Eye (tissue), 1 donor: ENCODE measurements at places on chromosomes 11 and 22.

DNA sequence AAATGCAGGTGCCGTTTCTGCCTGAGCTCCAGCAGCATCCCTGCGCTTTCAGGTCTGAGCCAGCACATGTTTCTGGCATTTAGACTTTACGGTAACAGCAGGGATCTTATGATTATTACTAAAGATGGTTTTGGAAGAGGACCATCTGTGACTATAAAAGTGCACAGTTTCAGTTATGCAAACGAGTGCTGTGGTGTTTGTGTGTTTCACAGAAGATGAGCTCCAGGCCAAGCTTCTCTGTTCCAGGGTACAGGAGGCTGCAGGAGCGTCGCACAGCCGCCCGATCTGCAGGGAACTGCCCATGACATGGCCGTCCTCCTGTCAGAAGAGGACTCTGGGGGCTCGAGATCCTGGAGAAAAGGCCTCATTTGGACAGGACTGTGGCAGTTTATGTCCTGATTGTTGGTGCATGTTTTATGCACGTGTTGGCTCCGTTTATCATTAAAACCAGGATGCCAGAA is 297.3 kb downstream of the TBC1D22A start:
- no peak for DNase-seq

DNA sequence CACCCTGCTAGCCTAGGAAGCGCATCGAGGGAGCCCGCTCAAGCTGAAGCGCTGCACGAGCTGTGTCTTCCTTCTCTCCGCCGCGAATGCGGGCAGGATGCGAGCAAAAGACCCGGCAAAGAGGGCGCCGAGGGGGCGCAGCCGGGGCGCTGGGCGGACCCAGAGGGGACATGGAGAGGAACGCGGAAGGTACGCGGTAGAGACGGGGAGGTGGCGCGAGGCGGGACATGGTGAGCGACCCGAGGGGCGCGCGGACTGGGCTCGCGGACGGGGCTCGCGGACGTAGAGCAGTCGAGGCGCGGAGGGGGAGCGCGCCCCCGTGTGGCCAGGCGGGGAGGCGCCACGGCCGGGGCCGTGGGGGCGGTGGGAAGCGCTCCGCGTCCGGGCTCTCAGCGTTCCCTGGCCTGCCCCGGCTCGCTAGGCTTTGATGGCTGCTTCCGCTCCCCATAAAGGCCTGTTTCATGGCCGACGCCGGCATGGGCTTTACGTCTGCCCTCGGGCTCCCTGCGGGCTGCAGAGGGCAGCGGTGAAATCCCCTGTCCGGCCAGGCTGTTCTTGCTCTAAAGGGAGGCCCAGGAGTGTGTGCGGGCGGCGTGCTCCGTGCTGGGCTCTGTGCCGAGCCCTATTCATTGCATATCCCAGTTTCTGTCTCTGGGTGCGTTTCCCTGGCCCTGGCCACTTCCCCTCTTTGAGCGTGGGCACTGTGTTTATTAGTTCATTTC is 31.2 kb upstream of the TRIM29 start:
- DNase-seq: peak; percentile 93

DNA sequence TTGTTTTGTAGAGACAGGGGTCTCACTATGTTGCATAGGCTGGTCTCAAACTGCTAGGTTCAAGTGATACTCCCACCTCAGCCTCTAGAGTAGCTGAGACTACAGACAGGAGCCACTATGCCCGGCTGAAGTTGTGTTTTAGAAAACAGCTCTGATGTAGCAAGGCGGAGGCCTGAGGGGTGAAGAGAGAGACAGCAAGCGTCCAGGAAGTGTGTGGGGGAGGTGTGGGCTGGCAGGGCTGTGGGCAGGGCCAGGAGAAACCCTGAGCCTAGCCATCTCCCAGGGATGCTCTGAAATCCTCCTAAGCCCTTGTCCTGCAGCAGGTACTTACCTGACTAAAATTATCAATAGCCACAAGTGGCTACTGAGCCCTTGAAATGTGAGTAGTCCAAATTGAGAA is 16.1 kb upstream of the RPS3 start:
- no peak for DNase-seq

- no peak for DNase-seq
Measured at GRCh38 chr11:1782831-1783724, 19.4 kb upstream of the CTSD start.

- no peak for DNase-seq
Measured at GRCh38 chr22:46081831-46082210, 68.5 kb upstream of the PPARA start.

DNA sequence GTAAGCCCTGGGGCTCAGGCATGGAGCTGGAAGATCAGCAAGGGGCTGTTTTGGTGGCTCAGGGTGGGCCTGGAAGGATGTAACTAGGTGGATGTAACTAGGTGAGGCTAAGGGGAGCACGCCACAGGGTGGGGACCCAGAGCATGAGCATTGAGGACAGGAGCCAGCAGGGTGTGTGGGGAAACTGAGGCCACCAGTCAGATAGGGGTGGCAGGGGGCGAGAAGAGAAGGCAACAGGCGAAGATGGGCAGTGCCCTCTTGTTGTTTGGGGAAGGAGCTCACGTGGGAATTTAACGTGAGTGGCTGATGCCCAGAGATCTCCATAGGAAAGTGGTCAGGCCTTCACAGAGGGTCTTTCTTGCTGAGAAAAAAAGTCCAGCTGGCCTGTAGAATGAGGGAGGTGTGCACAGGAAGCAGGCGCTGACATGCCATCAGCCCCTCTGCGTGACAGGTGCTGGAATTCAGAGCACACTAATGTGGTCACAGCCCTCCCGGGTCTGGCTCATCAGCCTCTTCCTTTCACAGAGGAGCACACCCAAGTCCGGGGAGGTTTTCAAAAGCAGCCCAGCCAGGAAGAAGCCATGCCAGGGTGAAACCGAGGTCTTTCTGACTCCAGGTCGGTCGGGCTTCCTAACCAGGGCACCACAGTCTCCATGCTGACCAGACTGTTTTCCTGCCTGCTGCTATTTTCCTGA is 54.6 kb upstream of the PAX6 start:
- DNase-seq: no peak

DNA sequence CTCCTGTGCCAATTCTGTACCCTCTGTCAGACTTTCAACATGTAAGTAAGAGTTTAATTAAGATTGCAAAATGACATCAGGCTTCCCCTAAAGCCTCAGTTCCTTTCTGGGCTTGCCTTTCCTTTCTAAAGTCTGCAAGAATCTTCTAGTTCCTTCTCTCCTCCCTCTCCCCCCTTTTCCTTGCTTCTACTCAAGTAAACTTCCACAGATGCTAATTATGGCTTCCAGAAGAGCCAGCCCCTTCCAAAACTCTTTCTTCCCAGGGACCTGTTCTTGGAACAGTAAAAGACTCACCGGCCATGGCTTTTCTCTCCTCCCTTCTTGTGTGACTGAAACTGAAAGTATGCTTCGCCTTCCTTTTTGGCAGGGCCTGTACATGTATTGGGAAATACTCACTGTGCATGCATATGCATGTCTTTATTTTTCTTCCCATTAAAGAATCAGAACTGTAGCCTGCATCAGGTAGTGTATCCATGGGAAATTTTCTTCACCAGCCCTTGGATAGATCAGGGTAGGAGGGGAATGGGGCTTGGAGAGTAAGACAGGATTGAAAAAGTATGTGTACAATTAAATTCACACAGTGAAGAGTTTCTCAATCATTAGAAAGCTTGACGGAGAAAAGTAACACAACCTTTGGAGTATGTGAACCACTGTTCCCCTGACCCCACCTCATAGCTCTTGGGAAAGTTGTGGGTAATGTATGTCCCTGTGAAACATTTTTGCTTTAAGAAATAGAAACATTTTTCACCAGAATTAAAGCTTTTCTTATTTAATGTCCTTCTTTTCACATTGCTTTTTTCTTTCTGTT is at the start of gene CASP1:
Gene CASP1, minus strand, starts transcription at position 332 of the 808 bp plus-strand sequence. Its CDS starts 31 bp downstream, at position 301.
- DNase-seq: no peak

GRCh38 chr11:35100013-35100383 is 39.0 kb upstream of the CD44 start:
- DNase-seq: no peak

- DNase-seq: peak; percentile 36
Measured at GRCh38 chr22:27796829-27797519, 4.6 kb downstream of the MN1 start.

DNA sequence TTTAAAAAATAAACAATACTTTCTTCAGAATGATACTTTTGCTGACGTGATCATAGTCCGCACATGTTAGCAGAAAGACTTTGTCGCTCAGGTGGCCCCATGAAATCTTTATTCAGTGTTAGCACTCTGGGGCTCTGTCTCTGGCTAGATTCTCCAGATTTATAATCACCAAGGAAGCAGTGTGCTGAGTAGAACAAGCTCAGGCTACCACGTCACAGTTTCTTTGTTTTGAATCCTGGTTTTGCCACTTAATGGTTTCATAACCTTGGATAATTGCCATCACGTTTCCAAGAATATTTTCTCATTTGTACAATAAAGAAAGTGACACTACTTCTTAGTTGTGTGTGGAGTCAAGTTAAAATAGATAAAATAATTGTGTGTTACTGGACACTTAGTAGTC is 3.9 kb upstream of the MUC15 start:
- DNase-seq: peak; percentile 47

DNA sequence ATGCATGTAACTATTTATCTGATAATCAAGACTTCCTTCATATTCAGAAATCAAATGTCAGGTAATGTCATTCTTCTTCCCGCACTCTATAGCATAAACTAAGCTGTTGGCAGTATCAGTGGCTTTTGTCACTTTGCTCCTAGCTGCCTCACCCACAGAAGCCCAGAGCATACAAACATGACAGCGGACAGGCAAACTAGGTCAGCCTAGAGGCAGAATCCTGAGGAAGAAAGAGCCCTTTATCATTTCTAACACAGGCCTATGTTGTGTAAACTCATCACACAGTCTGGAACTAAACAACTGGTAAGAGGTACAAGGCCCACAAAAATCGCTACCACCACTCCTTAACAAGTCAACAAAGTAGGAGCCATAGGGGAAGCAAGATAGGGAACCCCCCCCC is 21.0 kb downstream of the GUCY1A2 start:
- DNase-seq: peak; percentile 52

DNA sequence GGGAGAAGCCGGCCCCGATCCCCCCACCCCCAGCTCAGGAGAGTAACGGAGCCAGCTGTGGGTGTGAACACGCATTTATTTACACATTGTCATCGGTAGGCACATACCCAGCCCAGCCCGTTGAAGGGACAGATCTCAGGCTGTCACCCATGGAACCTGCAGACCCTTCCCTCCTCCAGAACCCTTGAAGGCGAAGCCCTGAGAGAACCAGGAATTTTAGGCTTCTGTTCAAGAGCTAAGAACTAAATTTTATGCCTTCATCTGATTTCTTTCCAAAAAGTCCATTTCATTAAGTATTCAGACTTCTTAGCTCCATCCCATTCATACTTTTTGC is 379 bp upstream of the BRMS1 start:
- no peak for DNase-seq

DNA sequence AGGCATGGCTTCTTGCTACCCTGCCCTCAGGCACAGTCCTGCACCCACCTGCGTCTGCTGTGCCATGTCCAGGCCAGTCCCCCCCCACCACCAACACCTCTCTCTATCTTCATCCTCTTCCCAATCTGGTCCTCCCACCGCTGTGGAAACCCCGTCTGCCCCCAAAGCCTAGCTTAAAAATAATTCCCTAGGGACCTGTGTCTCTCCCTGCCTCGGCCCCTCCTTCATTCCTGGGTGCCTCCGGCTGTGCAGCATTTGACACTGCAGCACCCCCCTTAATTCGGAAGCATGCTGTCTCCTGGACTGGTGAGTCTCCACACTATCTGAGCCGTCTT is 2.5 kb upstream of the ASCL2 start:
- DNase-seq: no peak
